ENCODE measurements at places on chromosomes 2 and 18. TPM values are rescaled to one million over a fixed set of nuclear protein-coding genes. Genes with fewer than 3 reads are reported as not detected.

- DNase-seq, result peak; percentile 26
These were observed 73.5 kb upstream of the C2orf15 start for GRCh38 chr2:99067871-99068625.

- DNase-seq, result no peak
These were observed 6.4 kb upstream of the SP9 start for GRCh38 chr2:174328114-174328960.

GRCh38 chr2:110858135-110858725 is 125.9 kb downstream of the ACOXL start:
- DNase-seq, result no peak

- no peak for DNase-seq
These were observed 116.3 kb downstream of the TTC32 start for GRCh38 chr2:19785447-19785846.

DNA sequence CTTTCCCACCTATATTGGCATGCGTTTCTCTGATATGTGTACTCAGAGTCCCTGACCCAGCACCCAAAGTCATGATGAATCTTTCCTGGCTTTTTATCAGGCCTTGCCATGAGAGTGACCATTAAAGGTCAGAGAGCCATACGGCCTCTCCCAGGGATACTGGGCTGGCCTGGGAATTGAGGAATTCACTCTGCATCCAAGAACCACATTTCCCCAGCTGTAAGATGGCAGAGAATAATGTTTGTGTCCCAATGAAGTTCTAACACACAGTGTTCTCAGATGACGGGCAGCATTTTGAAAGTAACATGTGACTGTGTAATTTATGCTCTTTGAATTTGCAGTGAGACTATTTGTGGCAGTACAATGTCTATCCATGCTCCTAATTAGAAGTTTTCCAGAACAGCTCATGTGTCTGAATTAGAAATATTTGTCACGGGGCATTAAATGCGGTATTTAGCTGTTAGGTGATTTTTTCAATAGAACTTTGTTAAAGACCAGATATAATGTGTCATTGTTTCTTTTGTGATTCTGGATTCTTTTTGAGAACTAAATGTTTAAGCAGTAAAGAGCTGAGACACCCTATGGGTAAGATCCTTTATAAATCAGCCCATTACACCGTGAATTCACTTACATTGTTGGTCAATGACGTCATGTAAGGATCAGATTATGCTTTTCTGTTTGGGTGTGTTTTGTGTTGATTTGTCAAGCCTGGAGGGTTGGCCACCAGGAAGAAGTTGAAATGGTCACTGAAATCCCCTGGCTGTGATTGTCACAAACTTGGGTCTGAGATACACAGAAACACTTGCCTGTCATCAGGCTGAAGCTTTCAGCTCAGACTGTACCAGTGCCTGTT is 7.3 kb upstream of the SLC3A1 start:
- no peak for DNase-seq

GRCh38 chr2:204986641-204987040 is 441.4 kb downstream of the PARD3B start:
- no peak for DNase-seq

- DNase-seq, result no peak
These were observed 854.2 kb upstream of the ZEB2 start for GRCh38 chr2:145374165-145374564.

DNA sequence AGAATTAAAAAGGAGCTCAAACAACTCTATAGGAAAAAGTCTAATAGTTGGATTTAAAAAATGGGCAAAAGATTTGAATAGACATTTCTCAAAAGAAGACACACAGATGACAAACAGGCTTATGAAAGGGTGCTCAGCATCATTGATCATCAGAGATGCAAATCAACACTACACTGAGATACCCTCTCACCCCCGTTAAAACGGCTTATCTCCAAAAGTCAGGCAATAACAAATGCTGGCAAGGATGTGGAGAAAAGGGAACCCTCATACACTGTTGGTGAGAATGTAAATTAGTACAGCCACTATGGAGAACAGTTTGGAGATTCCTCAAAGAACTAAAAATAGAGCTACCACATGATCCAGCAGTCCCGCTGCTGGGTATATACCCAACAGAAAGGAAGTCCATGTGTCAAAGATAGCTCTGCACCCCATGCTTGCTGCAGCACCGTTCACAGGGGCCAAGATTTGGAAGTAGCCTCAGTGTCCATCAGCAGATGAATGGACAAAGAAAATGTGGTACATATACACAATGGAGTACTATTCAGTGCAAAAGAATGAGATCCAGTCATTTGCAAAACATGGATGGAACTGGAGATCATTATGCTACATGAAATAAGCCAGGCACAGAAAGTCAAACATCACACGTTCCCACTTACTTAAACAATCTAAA is 46.7 kb upstream of the B3GNT7 start:
- DNase-seq, result no peak

DNA sequence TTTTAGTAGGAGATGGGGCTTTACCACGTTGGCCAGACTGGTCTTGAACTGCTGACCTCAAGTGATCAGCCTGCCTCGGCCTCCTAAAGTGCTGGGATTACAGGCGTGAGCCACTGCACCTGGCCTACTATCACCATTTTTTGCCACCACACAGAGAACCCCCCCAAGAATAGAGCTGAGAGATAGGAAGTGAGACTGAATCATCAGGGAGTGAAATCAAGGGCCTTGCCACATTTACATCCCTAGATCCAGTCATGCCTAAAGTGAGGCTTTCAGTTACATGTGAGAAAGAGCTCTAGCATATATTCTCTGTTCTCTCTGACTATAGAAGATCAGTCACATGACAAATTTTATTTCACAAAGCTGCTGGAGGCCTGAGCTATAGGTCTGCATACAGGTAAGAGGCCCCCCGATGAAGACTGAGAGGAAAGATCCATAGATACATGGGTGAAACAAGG is 28.0 kb upstream of the KCMF1 start:
- DNase-seq, result peak; percentile 57

GRCh38 chr2:161241894-161242293 is 66.3 kb upstream of the PSMD14 start:
- DNase-seq, result no peak

- DNase-seq, result no peak
These were observed 44.7 kb downstream of the SOX11 start for GRCh38 chr2:5736886-5737285.

DNA sequence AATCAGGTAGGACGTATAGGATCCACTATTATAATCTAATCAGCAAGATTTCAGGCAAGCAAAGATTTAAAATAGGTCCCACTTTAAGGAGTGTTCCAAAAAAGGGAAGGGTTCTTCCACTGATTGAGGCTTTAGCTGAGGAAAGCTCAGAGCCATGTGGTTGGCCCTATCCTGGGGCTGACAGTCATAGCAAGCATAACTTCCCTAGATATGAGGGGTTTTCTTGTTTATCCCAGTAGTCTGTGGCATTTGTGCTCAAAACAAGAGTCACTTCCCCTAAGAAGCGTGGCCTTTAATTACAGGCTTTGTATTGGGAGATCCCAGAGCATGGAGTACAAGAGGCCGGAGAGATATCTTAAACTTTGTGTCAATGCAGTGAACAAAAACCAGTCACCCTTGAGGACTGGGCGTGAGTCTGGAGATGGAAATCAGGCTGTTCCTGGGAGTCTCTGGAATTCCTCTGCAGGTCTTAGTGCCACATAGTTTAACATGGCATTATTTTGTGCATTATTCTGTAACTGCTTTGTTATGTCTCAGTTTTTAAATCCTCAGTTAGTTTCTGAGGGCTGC is 136.9 kb upstream of the FBXO11 start:
- no peak for DNase-seq

- DNase-seq, result no peak
These were observed 9.0 kb downstream of the DGUOK start for GRCh38 chr2:73935641-73936040.

GRCh38 chr2:65708086-65708485 is 275.7 kb upstream of the SPRED2 start:
- DNase-seq, result no peak

- DNase-seq, result peak; percentile 79
These were observed 157.5 kb upstream of the SESTD1 start for GRCh38 chr2:179422037-179422643.

DNA sequence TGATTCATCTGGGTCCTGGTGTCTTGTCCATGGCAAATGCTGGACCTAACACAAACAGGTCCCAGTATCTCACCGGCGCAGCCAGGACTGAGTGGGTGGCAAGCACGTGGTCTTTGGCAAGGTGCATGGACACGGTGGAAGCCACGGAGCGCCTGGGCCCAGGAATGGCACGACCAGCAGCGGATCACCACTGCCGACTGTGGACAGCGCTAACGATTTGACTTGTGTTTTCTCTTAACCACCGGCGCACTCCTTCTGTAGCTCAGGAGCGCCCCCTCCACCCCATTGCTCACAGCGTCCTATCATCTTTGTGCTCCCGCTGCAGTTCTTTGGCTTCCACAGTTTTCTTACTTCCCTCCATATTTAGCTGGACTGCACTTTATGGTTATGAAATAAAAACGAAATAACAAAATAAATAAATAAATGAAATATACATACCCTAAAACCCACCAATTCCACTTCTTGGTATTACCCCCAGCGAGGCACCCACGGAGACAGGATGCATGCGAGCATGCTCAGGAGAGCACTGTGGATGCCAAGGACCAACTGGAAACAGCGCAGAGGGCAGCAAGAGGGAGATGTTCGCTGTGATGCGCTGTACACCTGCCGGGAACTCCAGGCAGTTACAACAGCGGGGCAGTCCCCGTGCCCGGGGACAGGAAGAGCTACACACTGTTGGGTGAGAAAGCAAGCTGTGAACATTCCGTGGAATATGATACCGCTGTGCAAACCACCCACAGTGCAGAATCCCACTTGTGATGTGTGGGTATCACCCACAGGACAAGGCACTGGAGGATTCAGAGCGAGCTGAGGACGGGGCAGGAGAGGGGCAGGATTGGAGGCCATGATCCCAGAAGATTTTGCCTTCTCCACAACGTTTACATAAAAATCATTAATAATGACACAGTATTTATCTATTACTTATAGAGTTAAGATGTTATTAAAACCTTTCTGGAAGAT is 7.0 kb upstream of the CIDEA start:
- DNase-seq, result peak; percentile 27

GRCh38 chr2:236857781-236858180 is 227.9 kb upstream of the COPS8 start:
- no peak for DNase-seq

GRCh38 chr2:10951558-10952414 is 40.1 kb downstream of the KCNF1 start:
- no peak for DNase-seq

- no peak for DNase-seq
These were observed 2.4 kb upstream of the MYL12A start for GRCh38 chr18:3245185-3245564.

Gene C2orf66
- not detected for total RNA-seq

Gene FEV
- total RNA-seq, result not detected

Gene TUBA4B
- not detected for total RNA-seq

Gene TCF4
- 536 TPM for total RNA-seq
